ENCODE measurements at places on chromosomes 4 and X.

DNA sequence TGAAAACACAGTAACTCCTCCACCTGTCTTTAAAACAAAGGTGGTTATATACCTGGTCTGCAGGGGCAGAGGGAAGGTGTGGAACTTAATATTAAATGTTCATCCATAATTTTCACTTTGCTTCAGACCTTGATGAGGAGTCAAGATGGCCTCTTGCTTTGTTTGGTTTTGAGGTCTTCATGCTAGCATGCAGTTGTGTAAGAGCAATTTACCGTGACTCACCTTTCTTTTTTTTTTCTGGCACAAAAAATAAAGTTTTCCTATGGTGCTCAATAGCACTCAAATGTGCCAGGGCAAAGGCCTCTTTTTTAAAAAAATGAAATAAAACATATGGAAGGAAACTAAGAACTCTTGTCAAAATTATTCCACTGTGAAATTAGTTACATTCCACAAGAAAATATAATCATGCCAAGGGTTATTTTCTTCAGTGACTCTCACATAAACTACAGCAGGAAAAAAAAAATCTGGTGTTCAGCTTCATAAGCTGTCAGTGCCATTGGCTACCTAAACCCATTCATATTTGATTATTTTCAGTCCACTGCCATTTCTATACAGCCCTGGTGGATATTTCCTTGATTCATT lies 128.2 kb downstream of the SLC7A11 start:
- DNase-seq: no peak

- DNase-seq: peak; percentile 81
These were observed 13.3 kb upstream of the DYNLT3 start for GRCh38 chrX:37860721-37861120.

DNA sequence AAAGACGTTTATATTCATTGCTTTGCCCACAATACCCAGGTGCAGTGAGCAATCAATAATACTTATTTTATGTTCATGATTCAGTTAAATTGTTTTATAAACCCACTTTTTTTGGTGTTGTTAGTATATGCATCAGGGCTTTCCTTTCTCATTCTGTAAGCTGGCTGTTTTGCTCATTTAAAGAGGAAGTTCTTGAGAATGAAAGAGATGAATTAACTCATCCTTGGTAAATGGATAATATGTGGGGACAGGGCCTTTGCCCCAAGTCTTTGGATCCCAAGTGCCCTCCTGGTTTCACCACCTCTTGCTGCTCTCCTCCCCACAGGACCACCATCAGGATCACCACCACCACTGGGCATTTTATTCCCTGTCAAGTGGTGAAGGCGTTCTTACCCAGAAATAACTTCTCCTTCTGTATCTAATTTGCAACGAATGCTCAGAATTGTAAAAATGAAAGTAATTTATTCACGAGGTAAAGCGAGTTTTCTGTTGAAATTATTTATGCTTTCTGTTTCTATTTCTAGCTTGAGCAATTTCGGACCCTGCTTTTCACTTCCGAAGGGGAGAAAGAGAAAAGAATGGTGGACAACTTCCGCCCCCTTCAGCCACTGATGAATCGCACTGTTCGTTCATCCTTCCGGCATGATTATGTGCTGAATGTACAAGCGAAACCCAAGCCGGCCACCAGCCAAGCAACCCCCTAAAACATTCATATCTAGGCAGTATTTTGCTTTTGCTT lies 8.2 kb upstream of the ZRSR2 start:
- DNase-seq: no peak

DNA sequence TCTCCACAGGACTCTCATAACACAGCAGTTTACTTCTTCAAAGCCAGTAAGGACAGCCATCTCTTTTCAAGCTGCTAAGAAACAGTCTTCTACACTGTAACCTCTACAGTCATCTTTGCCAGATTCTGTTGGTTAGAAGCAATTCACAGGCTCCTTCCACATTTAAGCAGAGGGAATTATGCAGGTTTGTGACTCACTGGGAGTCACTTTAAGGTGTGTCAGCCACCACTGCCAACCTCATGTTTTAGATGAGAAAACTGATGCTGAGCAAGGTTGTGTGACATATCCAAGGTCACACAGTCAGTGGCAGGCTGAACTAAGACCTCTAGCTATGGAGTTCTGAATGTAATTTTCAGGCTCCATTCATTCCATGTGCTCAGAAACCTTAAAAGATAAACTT lies 143.5 kb downstream of the QDPR start:
- DNase-seq: no peak

- no peak for DNase-seq
These were observed 136.1 kb upstream of the WDFY3 start for GRCh38 chr4:85102606-85103005.

DNA sequence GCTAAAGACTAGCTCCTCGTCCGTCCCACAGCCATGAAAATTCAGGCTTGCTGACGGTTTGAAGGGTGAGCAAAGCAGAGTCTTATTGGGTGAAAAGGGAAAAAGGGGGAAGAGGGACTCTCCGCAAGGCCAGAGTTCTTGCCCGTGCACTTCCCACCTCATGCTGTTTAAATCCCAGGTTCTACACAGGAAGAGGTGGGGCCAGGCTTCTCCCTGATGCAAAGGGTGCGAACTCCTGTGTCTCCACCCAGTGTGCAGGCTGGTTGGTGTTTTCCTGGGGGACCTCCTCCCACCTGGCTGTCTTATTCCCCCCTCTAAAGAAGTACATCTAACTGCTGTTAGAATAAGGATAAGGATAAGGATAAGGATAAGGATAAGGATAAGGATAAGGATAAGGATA lies 18.0 kb upstream of the LANCL3 start:
- DNase-seq: peak; percentile 18

GRCh38 chr4:8724436-8725070 lies 132.0 kb downstream of the CPZ start:
- no peak for DNase-seq

GRCh38 chr4:88803600-88804096 lies 106.0 kb upstream of the NAP1L5 start:
- DNase-seq: no peak

DNA sequence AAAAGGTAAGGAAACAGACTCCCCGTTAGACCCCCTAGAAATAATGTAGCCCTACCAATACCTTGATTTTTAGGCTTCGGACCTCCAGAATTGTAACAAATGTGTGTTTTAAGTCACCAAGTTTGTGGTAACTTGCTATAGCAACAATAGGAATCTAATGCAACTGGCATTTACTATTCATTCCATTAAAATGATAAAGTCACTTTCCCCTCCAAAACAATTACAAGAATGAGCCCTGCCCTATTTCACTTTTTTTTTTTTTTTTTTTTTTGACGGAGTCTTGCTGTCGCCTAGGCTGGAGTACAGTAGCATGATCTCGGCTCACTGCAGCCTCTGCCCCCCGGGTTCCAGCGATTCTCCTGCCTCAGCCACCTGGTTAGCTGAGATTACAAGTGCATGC lies 3.5 kb upstream of the DDX60L start:
- no peak for DNase-seq

DNA sequence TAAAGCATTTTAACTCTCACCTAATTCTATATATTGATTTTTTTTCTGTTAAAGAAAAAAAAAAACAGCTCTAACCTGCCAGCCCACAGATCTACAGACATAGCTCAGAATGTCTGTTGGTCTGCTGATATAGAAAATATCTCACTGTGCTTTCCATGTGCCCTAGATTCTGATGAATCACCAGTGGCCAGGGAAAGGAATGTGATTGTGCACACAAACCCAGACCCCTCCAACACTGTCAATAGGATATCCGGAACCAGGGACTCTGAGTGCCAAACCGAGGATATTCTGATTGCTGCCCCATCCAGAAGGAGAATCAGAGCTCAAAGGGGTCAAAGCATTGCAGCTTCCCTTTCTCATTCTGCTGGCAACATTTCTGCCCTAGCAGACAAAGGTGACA lies 12.1 kb upstream of the SCML1 start:
- DNase-seq: no peak

DNA sequence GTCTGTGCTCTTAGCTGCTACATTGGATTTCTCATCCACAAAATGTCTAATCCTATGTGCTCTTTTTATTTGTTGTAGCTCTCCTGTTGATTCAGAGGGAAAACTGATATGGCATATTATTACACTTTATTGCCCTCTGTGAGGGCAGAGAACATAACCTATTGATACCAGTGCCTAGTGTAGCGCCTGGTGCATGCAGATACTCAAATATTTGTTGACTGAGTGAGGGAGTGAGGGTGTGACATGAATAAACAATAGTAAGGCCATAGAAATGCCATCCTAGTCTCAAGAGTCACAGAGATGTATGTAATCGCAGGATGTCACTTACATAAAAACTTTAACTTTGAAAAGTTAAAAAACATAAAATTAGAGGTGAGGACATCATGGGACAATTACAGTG lies 159.1 kb downstream of the SHROOM3 start:
- no peak for DNase-seq

DNA sequence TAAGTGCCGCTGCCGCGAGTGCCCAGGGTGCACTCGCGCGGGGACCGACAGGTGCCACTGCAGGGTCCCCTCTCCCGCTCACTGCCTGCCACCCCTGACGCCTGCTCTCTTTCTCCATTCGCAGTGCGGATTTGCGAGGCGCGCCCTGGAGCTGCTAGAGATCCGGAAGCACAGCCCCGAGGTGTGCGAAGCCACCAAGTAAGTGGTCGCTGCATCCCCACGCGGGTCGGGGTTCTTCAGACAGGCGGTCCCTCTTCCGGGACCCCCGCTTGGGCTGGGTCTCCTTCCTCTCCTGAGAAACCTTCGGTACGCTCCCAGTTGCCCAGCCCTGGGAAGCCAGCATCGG lies 547 bp downstream of the GUCY1A1 start:
- DNase-seq: no peak

DNA sequence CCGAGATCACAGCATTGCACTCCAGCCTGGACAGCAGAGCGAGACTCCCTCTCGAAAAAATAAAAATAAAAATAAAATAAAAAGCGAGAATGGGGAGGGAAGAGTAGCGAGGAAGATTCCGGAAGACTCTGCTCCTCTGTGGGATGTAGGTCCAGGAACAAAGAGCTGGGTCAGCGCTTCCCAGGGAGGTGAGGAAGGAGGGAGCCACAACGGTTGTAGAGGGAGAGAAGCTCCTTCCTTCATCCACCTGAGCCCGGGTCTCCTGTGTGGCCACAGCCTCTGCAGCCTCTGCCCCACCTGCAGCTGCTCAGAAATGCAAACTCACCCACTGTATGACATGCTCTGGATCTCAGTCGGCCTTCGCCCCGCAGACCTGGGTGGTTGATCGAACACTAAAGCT lies 3.8 kb upstream of the PPP2R3B start:
- DNase-seq: no peak

DNA sequence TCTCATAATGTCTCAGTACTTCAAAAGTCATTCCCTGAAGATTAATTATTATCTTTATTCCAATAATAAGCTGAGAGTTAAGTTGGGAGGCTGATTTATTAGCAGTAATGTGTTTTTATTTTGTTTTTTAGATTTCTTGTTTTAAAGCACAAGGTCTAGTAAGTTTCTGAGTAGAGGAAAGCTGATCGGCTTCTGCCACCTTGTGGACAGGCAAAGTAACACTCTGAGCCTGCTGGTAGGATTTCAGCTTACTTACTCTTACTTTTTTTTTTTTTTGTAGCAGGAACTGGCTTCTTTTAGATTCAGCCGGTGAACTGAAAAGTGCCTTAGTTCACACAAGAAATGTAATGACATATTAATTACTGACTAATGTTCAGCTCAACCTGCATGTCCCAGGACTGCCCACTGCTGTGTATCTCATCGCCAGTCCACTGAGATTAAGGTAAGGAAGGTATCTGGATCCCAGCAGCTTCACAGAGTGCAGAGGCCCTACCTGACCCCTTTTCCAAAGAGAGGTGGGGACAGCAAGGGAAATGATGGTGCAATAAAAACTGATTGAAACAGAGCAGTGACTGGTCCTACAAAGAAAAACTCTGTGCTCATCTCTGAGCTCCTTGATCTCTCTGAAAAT lies 126.5 kb downstream of the ADGRA3 start:
- DNase-seq: peak; percentile 68

DNA sequence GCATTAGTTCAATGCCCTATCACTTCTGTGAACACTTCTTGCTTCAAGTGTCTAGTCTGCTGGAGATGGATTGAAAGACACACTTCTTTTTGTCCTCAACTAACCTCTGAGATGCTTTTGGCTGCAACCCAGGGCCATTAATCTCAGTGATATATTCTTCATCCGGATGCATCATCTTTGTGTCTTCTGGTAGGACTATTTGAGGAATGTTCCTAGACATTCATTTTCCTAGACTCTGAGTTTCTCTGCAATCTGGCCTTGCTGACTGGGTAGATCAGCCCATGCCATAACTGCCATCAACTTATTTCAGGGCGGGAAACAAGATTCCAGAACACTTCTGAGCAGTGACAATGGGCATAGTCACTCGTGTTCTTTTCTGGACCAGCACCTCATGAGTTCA lies 329.4 kb downstream of the PDGFC start:
- no peak for DNase-seq

DNA sequence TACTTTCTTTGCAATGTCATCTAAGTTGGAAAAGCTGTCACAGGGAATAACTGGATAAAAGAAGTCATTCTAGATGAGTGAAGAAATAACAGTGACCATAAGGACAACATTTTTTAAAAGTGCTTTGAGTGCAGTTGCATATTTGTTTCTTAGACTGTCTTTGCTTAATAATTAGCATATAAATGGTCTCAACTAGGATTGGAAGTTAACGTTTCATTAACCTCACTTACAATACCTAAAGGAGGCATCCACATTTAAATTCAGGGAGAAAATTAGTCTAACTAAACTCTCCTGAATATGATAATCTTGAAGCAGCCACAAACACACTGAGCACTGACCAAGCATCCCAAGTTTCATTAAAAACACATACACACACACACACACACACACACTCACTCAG lies 780.7 kb downstream of the PCDH18 start:
- DNase-seq: no peak

DNA sequence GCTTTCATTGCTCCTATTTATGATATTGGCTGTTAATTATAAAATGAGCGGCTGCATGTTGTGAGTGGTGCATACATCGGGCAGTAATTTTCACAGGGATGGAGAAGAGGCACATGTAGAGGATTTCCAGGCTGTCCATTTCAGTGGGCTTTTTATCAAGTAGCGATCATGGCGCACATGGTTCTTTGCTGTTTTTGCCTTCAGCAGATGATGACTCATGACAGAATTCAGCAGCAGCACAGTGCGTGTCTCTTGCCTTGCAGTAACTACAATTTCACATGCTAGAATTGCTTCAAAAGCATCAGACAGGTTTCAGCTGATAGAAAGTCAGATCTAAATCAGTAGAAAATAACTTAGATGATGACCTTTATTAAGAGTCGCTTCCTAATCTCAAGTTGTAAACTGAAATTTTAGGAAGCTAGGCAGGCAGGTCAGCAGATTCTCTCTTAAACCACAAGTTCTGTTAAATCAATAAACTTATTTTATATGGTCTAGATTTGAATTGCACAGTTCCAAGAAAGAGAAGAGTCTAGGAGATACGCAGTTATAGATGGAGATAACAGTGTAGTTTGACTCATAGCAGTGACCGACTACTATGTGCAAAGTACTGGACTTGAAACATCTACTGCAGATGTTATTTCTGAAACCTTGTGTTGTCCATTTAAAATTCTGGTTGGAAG lies 35.8 kb downstream of the LRP2BP start:
- no peak for DNase-seq

- DNase-seq: no peak
These were observed 4.1 kb upstream of the UGT2B7 start for GRCh38 chr4:69092190-69092589.
